Purkinje cell (primary cell): ENCODE measurements at places on chromosomes 7 and 10. TPM values are rescaled to one million over a fixed set of nuclear protein-coding genes. Genes with fewer than 3 reads are reported as not detected.

IFIT1 gene
- 4.3 and 20.3 TPM in 2 replicates for polyA plus RNA-seq

GDF2 gene
- polyA plus RNA-seq = not detected in 2 replicates

PNLIPRP1 gene
- polyA plus RNA-seq = not detected in 2 replicates

ATG9B gene
- 2.2 TPM in 2 replicates for polyA plus RNA-seq

VWDE gene
- polyA plus RNA-seq = 2.6 and 7.3 TPM in 2 replicates

LIMK1 gene
- polyA plus RNA-seq = 0.17 and 0.46 TPM in 2 replicates

IFIT1B gene
- polyA plus RNA-seq = not detected in 2 replicates

SDK1 gene
- polyA plus RNA-seq = 0.91 and 1.4 TPM in 2 replicates
